ENCODE measurements at places on chromosomes 7 and 10.

- no peak for DNase-seq
Measured at GRCh38 chr10:130570074-130570473, 433.9 kb downstream of the GLRX3 start.

- DNase-seq, result no peak
Measured at GRCh38 chr7:104843198-104843597, 170.8 kb upstream of the KMT2E start.

GRCh38 chr10:114810926-114811325 lies 10.7 kb upstream of the FHIP2A start:
- no peak for DNase-seq

GRCh38 chr10:121155742-121156474 lies 304.7 kb downstream of the WDR11 start:
- DNase-seq, result no peak

DNA sequence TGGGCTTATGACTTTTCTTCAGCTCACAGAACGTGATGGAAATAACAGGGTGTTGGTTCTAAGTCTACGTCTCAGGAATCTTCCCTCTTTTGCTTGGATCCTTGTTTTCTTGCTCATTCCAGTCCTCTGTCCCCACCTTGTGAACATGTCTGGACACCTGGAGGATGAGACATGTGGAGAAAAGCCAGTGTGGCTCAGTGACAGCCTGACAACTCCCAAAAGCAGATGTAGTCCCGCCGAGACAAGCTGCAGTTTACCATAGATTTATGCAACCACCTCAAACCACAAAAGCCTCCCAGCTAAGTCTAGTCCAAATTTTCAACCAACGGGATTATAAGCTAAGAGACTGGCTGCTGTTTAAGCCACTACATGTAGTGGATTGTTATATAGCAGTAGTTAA lies 476.1 kb downstream of the SH2D4B start:
- DNase-seq, result no peak

- DNase-seq, result no peak
Measured at GRCh38 chr7:26447116-26447515, 155.5 kb downstream of the SNX10 start.

- no peak for DNase-seq
Measured at GRCh38 chr7:65972976-65973375, 9.0 kb downstream of the GUSB start.

GRCh38 chr10:73653701-73654100 lies 2.1 kb downstream of the SYNPO2L start:
- DNase-seq, result no peak

DNA sequence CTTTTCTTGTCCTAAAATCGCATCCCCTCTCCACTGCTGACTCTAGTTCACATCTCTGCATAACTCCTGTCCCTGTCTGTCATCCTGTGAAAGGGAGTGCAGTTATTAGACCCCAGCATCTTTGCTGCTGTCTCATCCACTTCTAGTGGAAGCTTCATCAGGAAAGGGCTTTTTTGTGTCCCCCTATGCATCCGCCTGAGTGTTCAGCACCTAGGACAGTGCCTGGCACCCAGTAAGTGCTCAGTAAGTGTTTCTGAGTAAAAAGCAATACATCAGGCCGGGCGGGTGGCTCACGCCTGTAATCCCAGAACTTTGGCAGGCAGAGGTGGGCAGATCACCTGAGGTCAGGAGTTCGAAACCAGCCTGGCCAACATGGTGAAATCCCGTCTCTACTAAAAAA lies 211.8 kb upstream of the FOXK1 start:
- no peak for DNase-seq

DNA sequence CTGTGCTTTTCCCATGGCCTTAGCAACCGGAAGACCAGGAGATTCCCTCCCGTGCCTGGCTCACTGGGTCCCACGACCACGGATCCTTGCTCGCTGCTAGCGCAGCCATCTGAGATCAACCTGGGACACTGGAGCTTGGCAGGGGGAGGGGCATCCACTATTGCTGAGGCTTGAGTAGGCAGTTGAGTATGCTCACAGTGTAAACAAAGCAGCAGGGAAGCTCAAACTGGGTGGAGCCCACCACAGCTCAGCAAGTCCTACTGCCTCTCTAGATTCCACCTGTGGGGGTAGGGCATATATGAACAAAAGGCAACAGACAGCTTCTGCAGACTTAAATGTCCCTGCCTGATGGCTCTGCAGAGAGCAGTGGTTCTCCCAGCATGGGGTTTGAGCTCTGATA lies 697.0 kb downstream of the SORCS1 start:
- DNase-seq, result no peak

DNA sequence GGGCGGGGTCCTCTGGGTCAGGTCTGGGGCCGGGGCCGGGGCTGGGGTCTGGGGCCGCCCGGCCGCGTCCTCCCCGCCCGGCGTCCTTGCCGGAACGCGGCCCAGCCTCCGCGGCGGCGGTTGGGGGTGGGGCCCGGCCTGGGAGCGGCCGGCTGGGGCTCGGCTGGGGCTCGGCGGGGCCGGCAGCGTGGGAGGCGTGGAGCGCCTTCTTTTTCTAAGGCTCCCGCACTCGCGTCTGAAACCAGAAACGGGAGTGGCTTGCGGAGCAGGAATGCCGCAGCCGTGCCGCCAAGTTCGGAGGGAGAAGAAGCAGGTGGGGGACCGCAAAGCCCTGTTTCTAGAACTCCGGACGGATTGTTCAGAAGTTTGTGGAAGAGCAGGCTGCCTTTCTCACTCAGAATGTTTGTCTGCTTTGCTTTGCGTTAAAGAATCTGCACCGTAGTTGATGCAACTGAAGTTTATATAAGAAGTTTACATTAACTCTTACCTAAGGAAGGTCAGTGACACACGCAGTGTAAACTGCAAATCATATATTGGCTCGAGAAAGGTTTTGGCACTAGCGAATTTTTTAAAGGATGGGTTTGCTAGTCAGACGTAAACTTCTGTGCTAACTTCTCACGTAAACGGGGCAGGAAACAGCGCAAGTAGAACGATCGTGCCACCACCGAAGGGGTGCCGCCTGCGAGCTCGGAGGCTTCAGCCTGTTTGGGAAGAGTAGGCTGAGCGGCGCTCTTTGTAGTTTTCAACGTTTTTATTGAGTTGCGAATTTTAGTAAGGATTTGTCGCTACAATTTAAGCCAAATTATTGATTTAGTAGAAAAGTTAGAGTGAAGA lies 729 bp downstream of the DNAJB6 start:
- no peak for DNase-seq

- no peak for DNase-seq
Measured at GRCh38 chr7:69328516-69328915, 269.8 kb upstream of the AUTS2 start.

DNA sequence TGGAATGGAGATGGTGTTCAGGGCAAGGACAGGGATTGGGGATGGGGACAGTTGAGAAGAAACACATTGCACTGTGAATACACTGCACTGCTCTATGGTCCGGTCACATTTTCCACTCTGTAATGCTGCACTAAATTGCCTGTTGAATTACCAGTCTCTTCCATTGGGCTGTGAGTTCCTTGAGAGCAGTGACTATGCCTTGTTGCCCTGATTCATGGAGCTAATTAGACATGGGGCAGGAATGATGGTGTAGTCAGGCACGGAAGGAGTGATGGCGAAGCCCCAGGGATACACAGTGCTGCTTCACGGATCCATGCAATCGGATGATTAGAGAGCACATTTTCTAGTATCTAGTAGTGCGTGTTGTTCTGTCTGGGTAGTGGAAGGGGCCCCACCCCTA lies 25.4 kb upstream of the GPAM start:
- DNase-seq, result no peak

- no peak for DNase-seq
Measured at GRCh38 chr7:81846398-81846797, 76.6 kb upstream of the HGF start.

DNA sequence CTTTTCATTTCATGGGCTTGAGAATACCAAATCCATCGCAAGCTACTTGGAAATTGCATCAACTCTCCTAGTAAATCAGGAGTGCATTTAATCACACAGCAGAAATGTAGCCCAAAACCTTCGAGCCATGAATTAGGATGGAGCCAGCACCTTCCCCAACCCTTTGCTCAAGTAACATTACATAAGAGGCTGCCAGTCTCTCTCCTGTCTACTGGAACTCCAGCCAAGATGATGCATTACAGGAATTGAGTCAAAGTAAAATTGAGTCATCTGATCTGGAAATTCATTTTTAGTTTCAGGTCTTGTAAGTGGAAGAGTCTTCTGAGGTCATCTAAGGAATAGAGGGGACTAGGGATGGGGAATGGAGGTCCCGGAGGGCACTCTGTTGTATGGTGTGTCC lies 69.7 kb upstream of the FHIP2A start:
- DNase-seq, result no peak

GRCh38 chr7:151686826-151687225 lies 167.1 kb upstream of the RHEB start:
- no peak for DNase-seq

- no peak for DNase-seq
Measured at GRCh38 chr7:105675934-105676371, 94.7 kb upstream of the EFCAB10 start.

DNA sequence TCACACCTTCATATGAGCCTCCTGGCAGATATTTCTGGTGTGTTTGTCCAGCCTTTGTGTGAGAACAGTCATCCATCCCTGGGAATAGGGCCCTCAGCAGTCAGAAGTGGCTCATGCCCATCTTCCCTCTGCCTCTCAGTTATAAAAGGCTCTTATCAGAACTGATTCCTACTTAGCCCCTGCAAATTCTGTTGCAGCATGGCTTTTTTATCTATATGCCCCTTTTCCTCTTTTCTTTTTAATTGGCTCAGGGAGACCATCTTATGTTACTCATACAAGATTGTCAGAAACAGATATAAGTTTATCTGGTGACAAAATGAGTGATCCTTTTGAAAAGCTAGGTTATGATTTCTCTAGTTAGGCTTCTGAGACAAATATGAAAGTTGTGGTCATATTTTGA lies 194.1 kb downstream of the CREB5 start:
- DNase-seq, result no peak

- no peak for DNase-seq
Measured at GRCh38 chr7:108254259-108254658, 124.1 kb upstream of the LAMB4 start.

DNA sequence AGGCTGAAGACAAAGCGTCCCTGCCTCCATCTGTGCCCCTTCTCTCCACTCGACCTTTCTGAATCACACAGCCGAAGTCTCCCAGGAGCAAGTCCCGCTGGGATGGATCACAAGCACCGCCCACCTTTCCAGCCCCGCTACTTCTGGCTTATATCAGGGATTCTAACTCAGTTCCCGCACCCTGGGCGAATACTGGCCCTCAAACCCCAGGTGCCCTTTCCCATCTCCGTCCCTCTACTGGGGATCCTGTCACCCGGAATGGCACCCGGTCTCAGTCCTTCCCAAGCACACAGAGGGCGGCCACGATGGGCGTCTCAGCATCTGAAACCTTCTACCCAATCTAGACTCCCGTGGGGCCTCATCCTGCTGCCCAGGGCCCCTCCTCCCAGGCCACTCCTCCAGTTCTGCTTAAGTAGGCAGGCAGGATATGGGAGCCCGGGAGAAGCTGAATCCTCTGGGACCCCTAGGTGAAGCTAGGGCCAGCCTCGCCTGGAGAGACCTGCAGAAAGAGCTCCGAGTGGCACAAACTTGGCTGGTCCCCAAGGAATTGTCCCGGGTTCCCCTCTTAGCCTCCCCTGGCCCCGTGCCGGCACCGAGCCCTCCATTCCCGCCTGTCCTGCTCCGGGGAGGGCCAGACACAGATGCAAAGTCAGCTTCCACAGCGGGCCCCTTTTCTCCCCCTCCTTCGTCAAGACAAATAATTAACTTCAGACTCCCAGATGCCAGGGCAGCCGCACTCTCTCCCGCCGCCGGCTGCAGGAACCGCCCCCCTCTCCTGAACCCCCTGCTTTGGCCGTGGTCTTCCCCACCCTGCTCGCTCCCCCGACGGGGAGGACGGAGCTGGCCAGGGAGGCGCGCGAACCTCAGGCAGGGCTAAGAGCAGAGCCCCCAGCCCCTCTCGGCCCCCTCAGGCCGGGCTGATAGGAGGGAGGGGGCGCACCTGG lies 612 bp downstream of the KCP start:
- DNase-seq, result no peak

- no peak for DNase-seq
Measured at GRCh38 chr10:7378602-7379403, 32.0 kb downstream of the SFMBT2 start.

GRCh38 chr7:143372070-143372469 lies 9.1 kb upstream of the ZYX start:
- DNase-seq, result peak; percentile 20

DNA sequence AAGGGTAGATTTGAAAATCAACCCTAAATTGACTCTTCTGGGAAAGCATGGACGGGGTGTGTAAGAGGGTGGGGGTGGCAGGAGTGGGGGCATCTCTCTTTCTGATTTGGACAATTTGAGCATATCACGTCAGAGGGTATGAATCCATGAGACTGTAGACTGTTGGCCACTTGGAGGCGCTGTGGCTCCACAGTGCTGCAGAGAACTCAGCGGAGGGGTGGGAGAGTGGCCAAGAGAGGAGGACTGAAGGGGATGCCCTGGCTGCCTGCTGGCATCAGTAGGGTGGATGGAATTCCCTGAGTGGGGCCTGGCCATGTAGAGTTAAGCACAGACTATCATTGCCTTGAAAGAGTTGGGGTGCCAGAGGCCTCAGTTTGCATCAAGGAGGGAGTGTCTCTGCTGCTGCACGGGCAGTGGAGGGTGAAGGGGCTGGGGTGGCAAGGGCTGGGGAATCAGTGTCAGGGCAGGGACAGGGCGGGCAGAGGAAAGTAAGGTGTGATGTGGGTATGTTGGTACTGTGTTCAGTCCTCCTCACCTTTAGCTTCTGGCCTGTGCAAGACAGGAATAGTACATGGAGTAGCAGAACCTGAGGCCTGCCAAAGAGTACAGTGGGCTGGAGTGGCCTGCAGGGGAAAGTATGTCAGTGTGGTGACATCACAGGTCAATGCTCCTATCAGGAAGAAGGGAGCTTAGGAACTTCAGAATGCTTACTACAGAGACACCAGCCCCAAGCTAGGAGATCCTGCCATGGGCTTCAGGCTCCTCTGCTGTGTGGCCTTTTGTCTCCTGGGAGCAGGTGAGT lies 133.5 kb upstream of the PRSS58 start:
- DNase-seq, result no peak

- DNase-seq, result no peak
Measured at GRCh38 chr10:24172909-24173308, 36.0 kb upstream of the KIAA1217 start.

DNA sequence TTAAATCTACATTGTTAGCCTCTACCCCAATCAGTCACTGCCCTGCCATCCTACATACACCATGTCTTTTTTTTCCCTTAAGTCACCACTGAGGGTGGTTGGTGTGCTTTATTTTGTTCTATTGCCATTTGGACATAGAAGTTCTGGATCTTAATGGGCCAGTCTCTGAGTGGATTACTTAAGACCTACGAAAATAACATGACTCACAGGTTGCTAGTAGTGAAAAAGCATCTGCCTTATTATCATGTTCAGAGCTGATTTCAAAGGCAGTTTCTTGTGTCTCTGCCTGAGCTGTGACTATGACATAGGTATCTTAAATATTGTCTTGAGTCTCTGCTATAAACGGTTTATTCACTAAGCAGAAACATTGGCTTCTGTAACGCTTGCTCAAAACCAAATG lies 410.8 kb downstream of the MDFIC start:
- no peak for DNase-seq

GRCh38 chr10:67506757-67507091 lies 189.3 kb downstream of the CTNNA3 start:
- DNase-seq, result no peak

- no peak for DNase-seq
Measured at GRCh38 chr10:45144326-45145070, 143.8 kb downstream of the ZNF22 start.
